ENCODE measurements at places on chromosomes 2 and 18.

- DNase-seq = no peak
These were observed 27.6 kb upstream of the CDC42EP3 start for GRCh38 chr2:37698931-37699481.

GRCh38 chr2:127004893-127005600 is 101.9 kb downstream of the BIN1 start:
- DNase-seq = peak; percentile 60

DNA sequence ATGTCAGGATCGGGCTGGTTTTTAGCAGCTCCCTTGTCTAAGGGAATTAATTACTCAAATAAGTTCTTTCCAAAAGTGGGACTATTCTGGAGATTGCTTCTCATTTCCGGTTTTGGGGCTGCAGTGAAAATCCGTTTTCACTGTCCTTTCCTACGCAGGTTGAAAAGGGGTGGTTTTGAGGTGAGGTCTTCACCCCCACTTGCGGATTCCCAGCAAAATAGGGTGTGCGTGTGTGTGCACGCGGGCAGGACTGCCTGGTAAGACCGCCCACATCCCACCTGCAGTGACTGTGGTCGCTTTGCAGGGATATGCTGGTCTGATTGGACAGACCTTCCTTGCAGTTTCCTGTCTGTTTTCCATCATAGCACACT is 472 bp upstream of the PLEKHM3 start:
- DNase-seq = peak; percentile 22

DNA sequence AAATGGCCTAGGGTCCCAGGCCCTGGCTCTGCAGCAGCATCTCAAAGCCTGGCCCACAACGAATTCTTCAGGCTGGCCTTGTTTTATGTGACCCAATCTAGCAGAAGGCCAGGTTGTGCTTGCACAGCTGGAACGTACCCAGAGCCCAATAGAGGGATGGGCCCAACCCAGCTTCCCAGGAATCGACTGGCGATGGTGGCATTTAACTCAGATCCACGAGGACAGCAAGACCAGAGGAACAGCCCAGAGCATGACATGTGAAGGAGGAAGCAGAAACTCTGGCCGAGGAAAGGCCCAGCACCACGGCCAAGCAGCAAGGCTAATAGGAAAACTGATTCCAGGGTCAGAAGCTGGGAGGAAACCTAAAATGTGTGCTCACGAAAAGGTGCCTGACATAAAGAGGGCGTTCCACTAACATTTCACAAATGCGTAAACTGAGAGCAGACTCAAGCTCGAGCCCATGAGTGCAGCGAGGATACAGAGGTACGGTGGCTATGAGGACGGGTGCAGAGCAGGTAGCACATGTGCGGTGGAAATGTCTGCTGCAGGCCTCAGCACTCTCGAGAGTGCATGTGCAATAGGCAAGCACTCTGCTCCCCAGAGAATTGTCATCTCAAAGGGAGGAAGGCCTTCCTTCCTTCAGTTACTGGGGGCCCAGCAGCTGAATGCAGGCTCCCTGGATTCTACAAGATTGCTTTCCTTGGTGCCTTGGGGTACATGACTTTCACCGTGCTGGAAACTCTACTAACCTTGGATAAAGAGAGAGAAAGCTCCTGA is 156.9 kb upstream of the GLI2 start:
- no peak for DNase-seq

GRCh38 chr2:101710471-101711318 is 13.2 kb downstream of the MAP4K4 start:
- no peak for DNase-seq

DNA sequence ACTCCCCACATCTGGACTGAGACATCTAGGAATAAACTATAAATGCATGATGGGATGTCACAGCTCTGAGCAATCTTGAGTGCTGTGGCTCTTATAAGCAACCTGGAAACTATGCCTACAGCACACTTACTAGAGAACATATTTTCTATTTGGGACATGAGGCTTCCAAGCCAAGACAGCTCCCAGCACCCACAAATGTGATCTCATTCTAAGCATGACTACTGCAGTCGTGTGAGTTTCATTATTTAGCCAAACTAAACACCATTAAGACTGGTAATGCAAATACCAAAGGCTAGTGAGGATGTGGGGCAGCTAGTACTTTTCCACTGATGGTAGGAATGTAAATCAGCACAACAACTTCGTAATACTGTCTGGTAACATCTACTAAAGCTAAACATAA is 72.5 kb downstream of the RTTN start:
- no peak for DNase-seq

GRCh38 chr2:229815342-229815741 is 101.0 kb upstream of the DNER start:
- DNase-seq = no peak

DNA sequence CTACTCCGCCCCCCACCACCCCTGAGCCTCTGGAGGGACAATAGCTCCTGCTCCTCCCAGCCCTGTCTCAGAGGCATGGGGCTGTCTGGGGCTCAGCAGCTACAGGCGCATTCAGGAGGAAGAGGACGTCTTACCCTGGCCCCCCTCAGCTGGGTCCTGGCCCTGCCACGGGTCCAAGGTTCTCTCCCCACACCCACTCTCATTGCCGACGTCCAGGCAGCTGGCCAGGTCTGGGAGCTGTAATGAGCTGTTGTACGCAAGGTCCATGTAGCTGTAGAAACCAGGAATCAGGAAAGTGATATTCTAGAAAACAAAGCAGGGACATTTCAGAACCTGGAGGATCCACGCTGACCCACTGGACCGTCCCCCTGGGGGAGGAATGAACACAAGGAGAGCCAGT is 13.5 kb downstream of the PASK start:
- no peak for DNase-seq

GRCh38 chr2:186486651-186487647 is 889 bp downstream of the ZC3H15 start:
- DNase-seq = no peak

DNA sequence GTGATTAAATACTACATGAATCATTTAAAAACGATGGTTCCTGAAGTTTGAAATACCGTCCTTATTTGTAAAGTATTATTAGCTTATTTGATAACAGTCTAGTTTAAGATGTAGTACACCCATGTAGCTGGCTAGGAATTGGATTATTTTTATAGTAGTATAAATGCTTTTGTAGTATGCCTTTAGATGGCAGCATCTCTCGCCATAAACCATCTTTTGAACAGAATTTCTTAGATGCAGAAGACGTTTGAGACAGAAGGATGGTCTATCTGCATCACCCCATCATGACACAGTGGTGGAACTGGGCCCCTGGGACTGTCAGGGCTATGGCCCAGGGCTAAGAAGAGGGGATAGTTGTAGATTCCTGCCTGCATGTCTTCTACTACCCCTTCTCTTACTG is 152.7 kb downstream of the WDSUB1 start:
- DNase-seq = no peak

- DNase-seq = no peak
These were observed 129.7 kb downstream of the LRP2 start for GRCh38 chr2:169232551-169233154.

DNA sequence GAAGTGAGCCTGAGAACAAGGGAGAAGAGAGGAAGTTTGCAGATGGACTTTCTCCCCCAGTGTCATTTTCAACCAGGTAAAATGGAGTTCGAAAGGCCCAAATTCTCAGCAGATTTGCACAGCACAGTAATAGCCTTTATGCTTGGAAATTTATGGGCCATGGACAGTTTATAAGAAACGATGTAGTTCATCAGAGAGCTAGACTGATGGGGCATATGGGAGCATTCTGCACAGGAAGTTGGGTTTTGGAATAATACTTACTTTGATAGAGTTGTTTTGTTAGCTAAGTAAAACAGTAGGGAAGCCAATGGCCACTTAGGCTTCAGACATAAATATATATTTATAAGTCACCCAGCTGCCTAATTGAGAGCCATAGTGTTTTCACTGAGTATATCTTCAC is 169.4 kb downstream of the MEIS1 start:
- DNase-seq = no peak
